ENCODE measurements at places on chromosomes 1 and 21.
A peak's percentile ranks its signal among the peaks of the same experiment; 100 is the strongest.

DNA sequence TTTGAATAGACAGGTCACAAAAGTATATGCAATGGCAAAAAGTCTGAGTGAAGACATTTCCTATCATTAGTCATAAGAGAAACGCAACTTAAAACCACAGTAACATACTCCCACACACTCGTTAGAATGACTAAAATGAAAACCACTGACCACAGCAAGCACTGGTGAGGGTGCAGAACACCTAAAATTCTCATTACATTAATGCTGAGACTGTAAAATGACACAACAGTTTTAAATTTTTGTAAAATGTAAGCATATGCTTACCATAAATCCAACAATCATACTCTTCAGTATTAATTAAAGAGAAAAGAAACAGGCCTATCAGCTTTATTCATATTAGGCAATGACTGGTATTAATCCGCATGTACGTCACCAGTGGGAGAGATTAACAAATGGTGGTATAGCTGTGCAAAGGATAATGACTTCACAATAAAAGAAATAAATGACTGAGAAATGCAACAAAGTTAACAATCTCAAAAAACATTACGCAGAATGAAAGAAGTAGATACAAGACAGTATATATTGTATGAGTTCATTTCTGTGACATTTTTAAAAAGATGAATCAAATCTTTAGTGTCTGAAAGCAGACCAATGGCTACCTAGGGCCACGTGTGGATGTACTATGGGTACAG, 253.5 kb downstream of the AKT3 start:
- DNase-seq: no peak

- no peak for DNase-seq
Measured at GRCh38 chr1:156387870-156388173, 18.8 kb downstream of the RHBG start.

GRCh38 chr1:230750986-230751625, 3.9 kb downstream of the CAPN9 start:
- DNase-seq: no peak

GRCh38 chr1:221740993-221741702, 741 bp downstream of the DUSP10 start:
- peak; percentile 36 for DNase-seq

- DNase-seq: peak; percentile 37
Measured at GRCh38 chr1:230084408-230085177, 17.6 kb downstream of the GALNT2 start.

GRCh38 chr1:44842486-44842861, 579 bp downstream of the PTCH2 start:
- no peak for DNase-seq

- peak; percentile 94 for DNase-seq
Measured at GRCh38 chr1:24070821-24071393, 41.0 kb downstream of the MYOM3 start.

DNA sequence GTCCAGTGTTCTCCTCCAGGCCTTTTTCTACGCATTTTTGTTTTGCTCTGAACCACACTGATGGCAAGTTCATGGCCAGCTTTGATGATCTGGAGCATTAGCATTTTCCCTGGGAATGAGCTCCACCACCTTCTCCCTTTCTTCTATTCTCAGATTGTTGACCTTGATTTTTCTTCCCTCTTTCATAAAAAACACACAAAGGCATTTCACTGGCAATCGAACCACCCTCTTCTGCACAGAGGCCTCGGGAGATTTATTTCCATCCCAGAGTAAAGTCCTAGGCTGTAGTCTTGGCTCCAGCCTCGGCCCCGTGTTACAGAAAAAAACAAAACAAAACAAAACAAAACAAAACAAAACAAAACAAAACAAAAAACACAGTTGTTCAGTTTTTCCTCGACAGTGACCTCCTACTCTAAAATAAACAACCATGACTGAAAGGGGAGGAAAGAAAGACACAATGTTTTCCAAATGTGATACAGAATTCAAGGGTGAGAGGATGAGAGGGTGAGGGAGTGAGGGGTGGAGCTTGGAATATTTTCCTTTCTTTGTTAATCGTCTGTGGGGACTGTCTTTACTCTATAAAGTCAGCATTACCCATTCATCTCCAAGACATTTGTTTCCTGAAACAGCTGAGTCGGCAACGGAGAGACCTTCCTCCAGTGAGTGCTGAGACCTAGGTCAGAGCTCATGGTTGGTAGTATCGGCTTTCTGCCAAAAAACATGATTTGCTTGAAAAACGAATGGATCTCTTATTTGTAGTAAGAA, 29.8 kb upstream of the RNF186 start:
- peak; percentile 20 for DNase-seq

GRCh38 chr1:216892581-216893160, 169.4 kb upstream of the ESRRG start:
- DNase-seq: no peak

DNA sequence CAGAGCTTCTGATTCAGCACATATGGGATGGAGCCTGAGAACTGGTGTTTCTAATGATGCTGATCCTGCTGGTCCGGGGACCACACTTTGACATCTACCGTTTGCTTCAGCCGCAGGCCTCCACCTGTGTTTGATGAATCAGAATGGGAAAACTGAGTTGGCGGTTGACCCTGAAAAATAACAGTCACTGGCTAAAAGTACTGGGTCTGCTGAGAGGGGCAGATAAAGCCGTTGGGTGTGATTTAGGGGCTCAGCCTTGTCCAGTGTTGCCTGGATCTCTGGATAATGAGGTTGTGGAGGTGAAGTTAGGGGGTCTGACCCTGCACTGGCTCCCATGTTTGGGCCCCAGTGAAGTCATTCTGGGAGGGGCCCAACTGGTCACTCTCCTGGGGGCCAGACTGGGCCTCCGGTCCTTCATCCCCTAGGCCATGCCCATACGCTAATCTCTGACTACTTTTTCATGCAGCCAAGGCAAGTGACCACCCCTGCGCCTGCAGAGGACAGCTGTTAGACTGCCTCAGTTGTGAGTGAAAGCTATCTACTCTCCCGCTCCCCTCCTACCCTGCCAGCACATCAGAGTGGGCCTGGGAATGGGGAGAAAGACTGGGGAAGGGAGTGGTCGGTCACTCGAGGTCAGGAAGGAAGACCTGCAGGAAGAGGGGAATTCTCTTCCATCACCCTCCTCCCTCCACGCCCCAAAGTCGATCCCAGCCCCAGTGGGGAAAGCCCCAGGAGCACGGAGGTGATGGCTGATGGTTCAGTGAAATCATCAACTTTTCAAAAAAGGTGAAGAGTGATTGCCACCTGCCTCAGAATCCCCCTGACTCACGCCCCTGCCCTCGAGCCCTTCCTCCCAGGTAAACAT, 27.7 kb downstream of the VASH2 start:
- no peak for DNase-seq

- peak; percentile 91 for DNase-seq
Measured at GRCh38 chr1:226679853-226680516, 59.1 kb downstream of the ITPKB start.

DNA sequence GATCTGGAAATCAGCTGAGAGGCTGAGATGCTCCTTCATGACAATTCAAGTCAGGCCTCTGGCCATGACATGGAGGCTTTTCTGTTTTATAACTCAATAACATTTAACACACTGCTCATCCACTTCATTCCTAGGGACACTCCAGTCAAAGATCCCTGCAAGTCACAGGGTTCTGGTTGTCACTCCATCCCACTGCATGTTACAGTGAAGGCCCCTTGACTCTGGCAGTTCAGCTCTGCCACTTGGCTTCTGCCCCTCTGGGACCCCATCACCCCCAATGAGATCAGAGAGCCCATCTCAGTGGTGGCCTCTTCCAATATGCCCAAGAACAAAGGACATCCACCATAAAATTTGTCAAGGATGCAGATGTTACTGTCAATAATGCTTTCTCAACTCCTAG, 10.0 kb upstream of the FAM110D start:
- no peak for DNase-seq

DNA sequence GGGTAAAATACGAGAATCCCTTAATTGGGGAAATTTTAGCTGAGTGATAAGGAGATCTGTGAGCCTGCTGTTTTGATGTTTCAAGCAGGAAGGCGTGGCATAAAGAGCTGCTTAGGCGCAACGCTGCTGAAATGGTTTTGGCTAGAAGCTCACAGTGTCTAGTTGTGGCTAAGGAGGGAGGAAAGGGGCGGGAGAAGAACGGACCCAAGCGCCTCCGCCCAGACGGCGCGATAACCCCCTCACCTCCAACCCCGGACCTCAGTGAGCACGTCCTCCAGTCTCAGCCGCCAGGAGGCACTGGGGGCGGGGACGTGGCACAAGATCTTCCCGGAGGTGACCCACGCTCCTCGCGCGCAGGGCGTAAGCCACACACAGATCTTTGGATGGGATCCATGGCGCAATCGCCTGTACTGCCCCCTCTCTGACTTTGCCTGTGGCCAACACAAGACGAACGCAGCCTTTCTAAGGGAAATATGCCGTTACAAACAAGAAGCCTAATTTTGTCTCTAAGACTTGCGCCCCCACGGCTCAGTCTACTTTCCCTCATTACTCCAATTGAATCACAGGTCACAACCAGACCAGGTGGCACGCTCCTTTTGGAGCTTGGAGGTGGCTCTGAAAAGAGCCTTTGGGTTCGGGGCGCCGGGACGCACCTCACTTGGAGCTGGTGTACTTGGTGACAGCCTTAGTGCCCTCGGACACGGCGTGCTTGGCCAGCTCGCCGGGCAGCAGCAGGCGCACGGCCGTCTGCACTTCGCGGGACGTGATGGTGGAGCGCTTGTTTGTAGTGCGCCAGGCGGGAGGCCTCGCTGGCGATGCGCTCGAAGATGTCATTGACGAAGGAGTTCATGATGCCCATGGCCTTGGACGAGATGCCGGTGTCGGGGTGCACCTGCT, 23.4 kb upstream of the RNF187 start:
- DNase-seq: peak; percentile 48

DNA sequence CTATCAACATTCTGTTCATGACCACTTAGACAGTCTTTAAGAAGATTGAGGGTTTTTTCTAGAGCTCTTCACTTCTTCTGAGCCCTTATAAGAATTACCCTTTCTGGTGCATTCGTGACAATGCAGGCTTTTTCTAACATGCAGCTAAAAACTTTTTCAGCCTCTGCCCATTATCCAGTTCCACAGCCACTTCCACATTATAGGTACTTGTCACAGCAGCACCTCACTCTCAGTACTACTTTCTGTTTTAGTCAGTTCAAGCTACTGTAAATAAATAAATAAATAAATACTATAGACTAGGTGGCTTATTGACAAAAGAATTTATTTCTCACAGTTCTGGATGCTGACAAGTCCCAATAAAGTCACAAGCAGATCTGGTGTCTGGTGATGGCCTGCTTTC, 284.4 kb upstream of the PKN2 start:
- no peak for DNase-seq

- DNase-seq: no peak
Measured at GRCh38 chr1:67890857-67891256, 57.6 kb upstream of the GNG12 start.

DNA sequence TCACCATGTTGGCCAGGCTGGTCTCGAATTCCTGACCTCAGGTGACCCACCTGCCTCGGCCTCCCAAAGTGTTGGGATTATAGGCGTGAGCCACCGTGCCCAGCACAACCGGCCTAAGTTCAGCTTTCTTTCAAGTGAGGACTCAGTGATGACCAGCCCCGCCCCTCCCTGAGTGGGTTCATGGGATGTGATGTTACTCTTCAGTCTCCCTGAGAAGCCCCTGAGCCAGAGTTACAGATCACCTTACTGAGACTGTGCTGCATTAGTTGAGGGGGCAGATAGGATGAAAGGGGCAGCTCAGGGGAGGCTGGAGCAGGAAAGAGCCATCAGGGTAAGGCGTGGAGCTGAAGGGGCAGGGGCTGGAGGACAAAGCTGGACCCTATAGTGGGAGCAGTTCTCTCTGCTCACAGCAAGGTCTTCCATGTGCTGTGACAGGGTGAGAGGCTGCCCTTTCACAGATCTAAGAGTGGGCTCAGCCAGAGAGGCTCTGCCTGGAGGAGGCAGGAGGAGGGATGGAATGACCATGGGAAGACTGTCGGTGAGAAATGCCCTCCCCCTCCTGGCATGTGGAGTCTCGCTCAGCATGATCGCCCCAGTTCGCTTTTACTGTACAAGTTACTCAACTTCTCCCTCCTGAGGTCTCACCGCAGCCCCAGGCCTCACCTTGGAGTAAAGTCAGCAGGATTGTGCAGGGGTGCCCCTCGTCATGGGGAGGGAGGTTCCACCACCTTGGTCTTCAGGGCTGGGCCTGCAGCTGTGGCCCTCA, 13.4 kb downstream of the SH2D2A start:
- DNase-seq: no peak

DNA sequence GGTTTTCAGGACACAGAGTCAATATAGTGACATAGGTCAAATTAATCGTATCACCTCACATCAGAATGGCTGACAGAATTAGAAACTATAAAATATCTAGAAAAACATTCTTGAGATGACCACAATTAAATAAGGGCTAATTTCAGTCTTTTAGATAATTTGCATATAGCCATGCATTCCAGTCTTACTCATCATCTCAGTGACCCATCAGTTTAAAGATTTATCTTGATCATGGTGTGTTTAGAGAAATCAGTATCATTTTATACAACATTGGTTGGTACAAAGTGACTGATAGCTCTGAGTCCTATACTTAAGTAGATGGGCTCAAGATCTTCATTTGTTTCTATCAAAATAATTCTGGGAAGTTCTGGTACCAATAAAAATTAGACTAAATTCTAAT, 262.3 kb upstream of the SNX7 start:
- DNase-seq: no peak

DNA sequence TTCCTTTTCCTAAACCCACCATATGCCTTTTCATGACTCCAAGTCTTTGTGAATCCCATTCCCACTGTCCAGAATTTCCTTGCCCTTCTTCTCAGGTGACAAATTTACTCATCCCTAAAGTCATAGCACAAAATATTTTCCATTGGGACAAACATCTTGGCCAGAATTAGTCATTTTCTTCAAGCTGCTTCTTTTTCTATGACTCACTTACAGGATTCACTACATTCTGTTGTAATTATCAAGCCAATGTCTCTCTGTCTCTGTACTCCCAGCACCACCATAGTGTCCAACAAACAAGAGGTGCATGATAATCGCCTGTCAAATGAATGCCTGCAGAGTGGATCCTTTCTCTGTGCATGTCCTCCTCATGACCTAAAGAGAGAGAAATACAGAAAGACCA, 37.8 kb downstream of the SGIP1 start:
- DNase-seq: no peak

DNA sequence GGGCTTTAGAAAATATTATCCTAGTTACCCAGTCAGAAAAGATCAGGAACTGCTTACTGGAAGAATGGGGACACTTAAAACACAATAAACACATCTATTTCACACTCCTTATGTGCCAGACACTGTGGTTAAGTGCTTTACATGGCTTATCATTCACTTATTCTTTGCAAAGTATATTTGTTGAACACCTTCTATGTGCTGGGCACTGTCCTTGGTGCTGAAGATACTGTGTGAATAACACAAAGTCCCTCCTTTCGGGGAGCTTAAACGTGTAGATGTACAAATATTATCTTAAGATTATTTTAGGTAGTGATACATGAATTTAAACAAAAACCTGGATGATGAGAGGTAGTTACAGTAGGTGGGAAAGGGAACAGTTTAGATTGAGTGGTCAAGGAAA, 169.3 kb downstream of the ST6GALNAC5 start:
- DNase-seq: peak; percentile 30

Measured in testis (tissue), 5 donors.